GM13976 (cell line): ENCODE measurements at places on chromosomes 12 and 14.

- DNase-seq = no peak
These were observed 81.8 kb upstream of the STAC3 start for GRCh38 chr12:57332646-57333312.

DNA sequence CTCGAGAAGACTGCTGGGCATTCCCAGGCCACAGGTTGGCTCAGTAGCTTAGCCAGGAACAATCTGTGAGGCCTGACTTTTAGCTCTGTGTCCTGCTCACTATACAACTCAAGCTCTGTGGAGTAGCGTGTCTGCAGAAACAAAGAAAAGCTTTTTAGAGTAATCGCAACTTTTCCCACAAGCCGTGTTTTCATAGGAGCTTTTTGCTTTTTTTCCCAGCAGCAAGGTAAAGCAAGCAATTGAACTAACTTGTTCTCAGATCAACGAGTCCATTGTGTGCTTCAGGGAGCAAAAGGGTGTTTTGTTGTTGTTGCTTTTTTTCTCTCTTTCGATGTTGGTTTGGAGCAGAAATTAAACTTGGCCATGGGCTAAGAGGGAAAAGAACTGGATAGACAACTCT lies 97.3 kb upstream of the BCL2L14 start:
- no peak for DNase-seq

DNA sequence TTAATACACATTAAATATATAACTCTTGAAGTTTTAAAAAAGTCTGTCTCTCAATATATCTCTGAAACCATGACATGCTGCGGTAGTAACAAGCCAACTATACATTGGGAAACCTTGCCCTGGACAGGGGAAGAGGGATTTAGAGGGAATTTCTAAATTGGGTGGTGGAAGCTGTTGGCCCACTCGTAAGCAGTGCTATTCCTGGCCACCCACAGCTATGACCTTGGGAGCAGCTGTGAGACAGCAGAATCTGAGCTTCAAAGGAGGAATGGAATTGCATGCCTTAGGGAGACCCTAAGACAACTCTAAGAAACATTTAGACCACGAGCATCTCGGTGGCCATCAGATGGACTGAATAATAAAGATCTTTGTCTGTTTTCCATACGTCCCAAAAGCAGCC lies 15.8 kb upstream of the GCH1 start:
- no peak for DNase-seq

DNA sequence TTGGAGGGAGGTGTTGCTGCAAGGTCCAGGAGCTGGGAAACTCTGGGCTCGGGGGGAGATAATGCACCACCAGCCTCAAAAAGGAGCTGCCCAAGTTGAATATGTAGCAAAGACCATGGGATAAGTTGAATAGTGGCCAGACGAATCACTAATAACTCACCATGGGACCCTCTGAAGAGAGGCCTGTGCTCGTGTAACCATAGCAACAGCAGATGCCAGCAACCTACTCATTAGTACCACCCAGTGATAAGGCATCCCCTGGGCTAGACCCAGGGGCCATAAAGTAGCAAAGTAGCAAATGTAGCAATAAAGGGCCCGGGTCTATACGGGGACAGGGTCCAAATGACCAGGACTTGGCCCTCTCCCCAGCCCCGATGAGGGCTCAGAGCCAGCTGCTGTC lies 328.0 kb downstream of the DPF3 start:
- no peak for DNase-seq

- DNase-seq = no peak
These were observed 4.7 kb downstream of the CHGA start for GRCh38 chr14:92927349-92928257.

GRCh38 chr12:120725151-120725658 lies 421 bp upstream of the ACADS start:
- DNase-seq = no peak

- DNase-seq = no peak
These were observed 3.8 kb upstream of the SCARB1 start for GRCh38 chr12:124867401-124867930.

GRCh38 chr12:117875744-117876435 lies 92.9 kb downstream of the KSR2 start:
- DNase-seq = peak; percentile 69

DNA sequence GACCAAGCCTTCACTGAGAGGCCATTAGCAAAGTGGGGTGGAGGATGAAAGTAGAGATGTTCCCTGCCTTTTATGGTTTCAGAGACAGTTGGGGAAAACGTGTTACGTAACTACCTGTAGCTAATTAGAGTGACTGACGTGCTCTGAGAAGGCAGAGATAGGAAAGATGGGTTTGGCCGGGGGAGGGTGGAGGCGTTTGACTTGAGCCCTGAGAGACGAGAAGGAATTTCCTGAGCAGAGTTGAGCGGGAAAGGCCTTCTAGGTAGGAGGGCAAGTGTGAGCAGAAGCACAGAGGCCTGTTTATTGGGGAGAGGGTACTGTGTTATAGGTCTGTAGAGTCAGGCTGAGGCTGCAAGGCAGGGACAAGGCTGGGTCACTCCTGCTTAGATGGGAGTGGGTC lies 8.6 kb downstream of the TUNAR start:
- no peak for DNase-seq

DNA sequence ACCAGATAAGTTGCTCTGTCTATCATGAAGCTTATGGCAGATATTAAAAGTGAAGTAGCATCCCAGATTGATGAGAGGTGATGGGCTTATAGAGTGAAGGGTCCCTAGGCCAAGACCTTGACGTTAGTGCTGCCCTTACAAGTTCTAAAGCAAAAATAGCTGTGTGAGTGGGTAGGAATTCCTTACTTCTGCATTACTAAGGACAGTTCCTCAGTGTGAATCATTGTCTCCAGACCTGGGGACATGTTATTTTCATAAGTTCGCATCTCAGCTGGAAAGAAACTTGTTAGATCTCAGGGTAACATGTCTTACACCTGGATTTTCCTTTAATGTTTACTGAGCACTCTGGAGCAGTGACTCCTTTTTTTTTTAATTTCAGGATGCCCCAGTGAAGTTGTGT lies 28.7 kb downstream of the MAPKAPK5 start:
- DNase-seq = no peak

GRCh38 chr14:63991833-63992232 lies 139.0 kb downstream of the SYNE2 start:
- no peak for DNase-seq

DNA sequence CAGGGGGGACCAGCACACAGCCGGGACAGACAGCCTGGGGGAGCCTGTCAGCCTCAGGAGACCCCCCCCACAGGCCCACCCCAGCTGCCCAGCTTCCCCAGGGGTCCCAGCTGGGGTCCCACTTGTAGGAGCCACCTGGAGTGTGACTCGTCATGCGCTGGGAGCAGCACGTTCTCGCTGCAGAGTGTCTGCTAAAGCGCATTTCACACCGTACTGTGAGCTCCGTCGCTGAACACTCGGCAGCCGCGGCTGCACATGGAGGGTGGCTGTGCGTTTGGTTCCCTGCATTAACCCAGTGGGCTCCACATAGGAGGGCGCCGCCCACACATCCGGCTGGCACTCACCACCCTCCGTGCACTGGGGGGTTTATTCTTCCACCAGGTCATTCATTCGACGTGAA lies 56.7 kb downstream of the FBRSL1 start:
- DNase-seq = no peak

GRCh38 chr12:92035477-92035876 lies 110.2 kb downstream of the BTG1 start:
- DNase-seq = no peak

DNA sequence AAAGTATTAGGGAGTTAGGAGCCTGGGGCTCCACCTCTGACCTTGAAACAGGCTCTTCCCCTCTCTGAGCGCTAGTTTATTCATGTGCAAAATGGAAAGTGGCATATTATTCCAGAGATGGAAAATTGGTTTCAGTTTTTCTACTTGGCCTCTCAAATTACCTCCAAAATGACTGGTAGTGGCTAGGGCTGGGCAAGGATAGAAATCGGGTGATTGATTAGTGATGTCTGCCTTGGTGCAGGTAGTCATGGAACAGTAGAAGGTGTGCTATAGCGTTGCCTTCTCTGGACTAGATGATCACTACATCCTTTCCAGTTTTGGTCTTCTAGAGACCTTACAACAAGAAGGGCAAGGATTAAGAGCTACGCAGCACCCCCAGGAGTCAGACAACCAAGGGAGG lies 8.6 kb upstream of the MSI1 start:
- no peak for DNase-seq

GRCh38 chr12:9925705-9926393 lies 6.3 kb downstream of the CLEC2A start:
- DNase-seq = no peak

DNA sequence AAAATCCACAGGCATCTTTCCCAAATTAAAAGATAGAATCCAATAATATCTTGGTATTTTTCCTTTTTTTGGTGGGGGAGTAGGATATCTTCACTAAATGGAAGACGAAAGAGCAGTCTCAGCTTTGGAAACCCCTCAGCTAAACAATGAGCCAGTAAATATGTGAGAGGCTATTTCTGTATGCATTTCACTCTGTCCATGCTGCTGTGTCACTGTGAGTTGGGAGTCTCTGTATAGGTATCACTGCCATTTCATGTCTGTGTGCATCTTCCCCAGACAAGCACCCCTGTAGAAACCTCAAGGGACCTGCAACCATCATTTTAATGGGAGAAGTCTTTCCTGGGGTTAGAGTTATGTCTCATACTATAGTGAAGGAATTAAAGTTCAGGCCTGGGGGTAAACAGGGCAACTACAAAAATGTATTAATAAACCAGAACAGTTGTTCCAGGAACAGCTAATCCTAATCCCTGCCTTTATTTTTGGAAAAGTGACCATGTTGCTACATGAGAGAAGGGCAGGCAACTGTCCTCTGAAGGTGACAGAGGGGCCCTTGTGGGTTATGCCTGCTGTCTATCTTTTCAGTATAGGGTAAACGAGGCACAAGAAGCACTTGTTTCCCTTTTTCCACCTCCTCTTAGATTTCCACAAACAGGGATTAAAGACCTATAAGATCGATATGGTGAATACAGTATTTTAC lies 11.3 kb upstream of the STAC3 start:
- no peak for DNase-seq
